Omental fat pad (tissue), 4 donors: ENCODE measurements at places on chromosomes 16 and 17. TPM values are rescaled to one million over a fixed set of nuclear protein-coding genes. Genes with fewer than 3 reads are reported as not detected.

DNA sequence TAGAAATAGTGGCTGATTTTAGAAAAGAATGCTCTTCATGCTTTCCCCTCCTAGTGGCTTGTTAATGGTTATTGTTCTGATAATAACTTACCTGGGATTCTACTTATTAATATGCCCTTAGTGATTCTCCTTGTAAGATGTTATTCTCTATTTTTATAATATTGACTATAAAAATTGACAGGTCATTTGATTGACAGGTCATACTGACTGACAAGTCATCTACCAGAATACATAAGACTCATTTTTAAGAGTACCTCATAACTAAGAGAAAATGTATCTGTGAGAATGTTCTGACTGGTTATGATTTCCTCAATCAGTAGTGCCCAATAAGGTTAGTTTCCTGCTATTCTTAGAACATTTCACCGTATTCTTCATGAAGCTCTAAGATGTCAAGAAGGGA, 8.6 kb upstream of the COX10 start:
- DNase-seq = no peak

GRCh38 chr17:36602924-36603384, 1.6 kb downstream of the MRM1 start:
- peak; percentile 68 for DNase-seq

SLC6A2 gene
- not detected for total RNA-seq

TSPOAP1 gene
- total RNA-seq = 1.9 TPM

OR2C1 gene
- not detected for total RNA-seq

GPR142 gene
- total RNA-seq = not detected
